GM18507 (cell line): ENCODE measurements at places on chromosomes 3 and 15.

- DNase-seq: no peak
Measured at GRCh38 chr3:55947406-55947805, 460.3 kb upstream of the WNT5A start.

DNA sequence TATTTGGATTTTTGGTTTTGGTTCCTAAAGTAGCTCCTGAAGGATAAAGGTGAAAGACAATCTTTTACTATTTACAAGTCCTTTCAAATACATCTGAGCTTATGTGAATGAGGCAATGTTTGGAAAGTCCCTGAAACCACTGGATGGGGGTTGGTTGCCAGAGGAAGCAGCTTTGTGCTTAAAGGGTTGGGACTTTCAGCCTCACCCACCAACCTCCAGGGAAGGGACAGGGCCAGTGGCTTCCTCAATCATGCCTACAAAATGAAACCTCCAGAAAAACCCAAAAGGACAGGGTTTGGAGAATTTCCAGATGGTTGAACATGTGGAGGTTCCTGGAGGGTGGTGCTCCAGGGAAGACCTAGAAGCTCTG lies 20.9 kb upstream of the ABHD17C start:
- DNase-seq: no peak

DNA sequence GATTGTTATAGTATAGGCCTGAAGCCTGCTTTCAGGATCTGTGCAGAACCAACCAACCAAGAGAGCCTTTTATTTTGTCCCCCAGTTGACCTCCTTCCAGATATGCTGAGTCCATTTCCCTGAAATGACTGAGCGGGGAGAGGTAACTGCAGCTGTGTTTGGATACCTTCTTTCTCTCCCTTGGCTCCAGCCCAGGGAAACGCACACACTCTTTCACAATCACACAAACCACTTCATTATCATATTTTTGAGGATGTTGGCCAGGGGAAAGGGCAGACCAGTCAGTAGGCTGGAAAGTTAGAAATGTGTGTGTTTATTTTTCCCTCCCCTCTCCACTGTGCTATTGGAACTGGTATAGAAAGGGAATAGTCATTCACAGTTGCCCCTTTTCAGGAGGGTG lies 417.7 kb upstream of the TBL1XR1 start:
- no peak for DNase-seq

DNA sequence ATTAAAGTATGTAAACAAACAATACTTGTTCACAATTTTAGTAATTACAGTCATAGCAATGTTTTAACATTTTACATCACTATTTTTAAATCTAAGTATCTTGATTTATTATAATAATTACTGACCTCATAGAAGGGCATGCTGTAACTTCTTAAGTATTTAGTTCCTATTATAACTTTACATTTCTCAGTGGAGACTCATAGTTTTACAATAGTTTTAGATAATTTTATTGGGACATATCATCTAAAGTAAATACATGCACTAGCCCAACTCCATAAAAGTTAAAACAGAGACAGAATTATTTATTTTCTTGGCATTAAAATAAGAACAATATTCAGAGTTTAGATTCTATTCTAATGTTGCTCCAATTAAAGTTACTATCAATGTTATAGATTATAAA lies 466.5 kb upstream of the BCHE start:
- DNase-seq: no peak

DNA sequence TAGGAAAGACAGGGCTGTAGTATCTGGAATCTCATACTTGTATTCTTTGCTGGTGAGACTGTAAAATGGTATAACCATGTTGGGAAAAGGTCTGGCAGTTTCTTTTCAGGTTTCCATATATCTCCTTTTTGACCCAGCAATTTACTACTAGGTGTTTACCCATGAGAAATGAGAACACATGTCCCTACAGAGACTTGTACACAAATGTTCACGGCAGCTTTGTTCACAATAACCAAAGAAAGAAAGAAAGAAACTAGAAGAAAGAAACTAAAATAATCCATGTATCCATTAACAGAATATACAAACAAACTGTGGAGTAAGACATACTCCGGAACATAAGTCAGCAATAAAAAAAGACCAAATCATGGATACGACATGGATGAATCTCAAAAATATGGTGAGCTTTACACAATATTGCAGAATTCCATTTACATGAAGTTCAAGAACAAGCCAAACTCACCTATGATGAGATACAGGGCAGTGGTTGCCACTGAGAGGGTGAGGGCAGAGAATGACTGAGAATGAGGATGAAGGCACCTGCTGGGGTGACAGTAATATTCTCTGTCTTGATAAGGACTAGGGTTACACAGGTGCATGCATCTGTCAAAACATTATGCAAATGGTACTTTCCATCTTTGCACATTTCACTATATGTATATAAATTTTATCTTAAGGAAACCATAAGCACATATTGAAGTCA lies 2.7 kb downstream of the RFTN1 start:
- DNase-seq: no peak

GRCh38 chr3:39383045-39383880 lies at the start of gene SLC25A38:
Gene SLC25A38, plus strand, starts transcription at chr3:39383370. Its CDS starts 355 bp downstream, at chr3:39383725.
- DNase-seq: peak; percentile 56

GRCh38 chr3:49665822-49666519 lies 8.2 kb upstream of the APEH start:
- DNase-seq: no peak

DNA sequence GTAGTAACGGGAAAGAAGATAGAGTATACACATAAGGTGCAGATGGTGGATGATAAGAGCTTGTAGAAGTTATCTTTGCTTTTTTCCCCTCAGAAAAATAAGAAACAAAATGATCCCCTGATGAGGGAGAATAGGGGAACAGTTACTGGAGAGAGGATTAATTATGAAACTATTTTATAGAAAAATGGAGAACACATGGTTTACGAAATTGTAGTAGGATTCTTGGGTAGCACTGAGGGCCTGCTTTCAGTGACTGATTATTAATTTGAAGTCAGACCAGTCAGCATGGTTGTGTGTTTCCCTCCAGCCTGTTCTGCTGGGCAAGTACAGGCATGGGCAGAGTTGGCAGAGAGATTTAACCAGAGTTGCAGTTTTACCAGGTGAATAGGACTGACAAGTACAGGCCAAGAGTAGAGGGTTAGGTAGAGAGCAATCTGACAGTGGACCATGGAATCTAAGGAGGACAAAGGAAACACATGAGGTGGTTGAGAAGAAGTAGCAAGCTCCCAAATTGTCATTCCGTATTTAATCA lies 5.9 kb downstream of the SLC49A4 start:
- no peak for DNase-seq

GRCh38 chr15:35319354-35319753 lies 226.6 kb downstream of the DPH6 start:
- DNase-seq: no peak

DNA sequence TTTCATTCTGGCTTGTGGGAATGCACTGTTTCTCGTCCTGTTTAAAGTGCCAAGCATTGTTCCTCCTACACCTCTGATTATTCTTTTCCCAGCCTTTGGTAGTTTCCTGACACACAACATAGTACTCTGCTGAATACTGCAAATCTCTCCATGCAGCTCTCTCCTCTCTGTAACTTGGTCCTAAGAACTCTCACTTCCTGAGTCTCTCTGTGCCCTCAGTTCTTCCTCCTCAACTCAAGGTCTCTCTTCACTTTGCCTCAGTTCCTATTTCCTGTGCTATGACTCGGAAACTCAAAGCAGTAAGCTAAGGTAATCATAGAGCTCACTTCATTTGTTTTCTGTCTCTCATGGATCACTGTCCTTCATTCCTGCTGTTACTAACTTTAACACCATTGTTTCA lies 113.4 kb downstream of the ZNF280D start:
- no peak for DNase-seq

DNA sequence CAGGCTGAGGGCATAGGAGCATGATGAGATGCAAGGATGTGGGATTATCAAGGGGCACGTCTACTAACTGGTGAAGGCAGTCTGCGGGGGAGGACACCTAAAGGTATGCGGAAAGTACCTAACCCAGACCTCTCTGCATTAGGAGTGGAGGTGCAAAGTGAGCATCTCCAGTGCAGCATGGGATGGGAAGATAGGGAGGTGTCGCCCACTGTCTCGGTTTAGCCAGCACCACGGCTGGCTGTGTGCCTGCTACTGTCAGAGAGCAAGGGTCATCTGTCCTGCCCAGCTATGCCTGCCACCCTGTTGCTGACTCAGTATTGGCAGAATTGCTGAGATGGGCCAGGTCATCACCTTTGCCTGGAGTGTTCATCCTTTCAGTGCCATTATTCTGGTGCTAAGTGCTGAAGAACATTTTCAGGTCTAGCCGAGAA lies 40.1 kb downstream of the OXNAD1 start:
- DNase-seq: no peak
